ENCODE measurements at places on chromosomes 13 and 19. TPM values are rescaled to one million over a fixed set of nuclear protein-coding genes. Genes with fewer than 3 reads are reported as not detected.

The CILP2 gene
- total RNA-seq: 0.38 TPM

The FCER2 gene
- not detected for total RNA-seq

The NCAN gene
- total RNA-seq: not detected

The CD79A gene
- 0.66 TPM for total RNA-seq

The SBK3 gene
- 0.44 TPM for total RNA-seq

The CNN1 gene
- total RNA-seq: 0.35 TPM

The RASA3 gene
- 9.2 TPM for total RNA-seq

The OR4F17 gene
- not detected for total RNA-seq

The SULT2B1 gene
- total RNA-seq: 16.6 TPM

The OR7D2 gene
- total RNA-seq: not detected

The ATXN8OS gene
- not detected for total RNA-seq

The NUMBL gene
- total RNA-seq: 74.4 TPM

The MIA gene
- not detected for total RNA-seq
